ENCODE measurements at places on chromosomes 4 and X.

- peak; percentile 23 for DNase-seq
Observed at GRCh38 chr4:155906554-155907247, 3.2 kb downstream of the TDO2 start.

- no peak for DNase-seq
Observed at GRCh38 chr4:166042510-166043055, 169.5 kb downstream of the TLL1 start.

- no peak for DNase-seq
Observed at GRCh38 chrX:3286196-3286945, 60.1 kb downstream of the MXRA5 start.

GRCh38 chr4:53309321-53310040 lies 56.4 kb downstream of the SCFD2 start:
- no peak for DNase-seq

- no peak for DNase-seq
Observed at GRCh38 chr4:89369581-89369980, 62.0 kb upstream of the GPRIN3 start.

- DNase-seq: no peak
Observed at GRCh38 chr4:173145131-173145530, 23.5 kb upstream of the GALNT7 start.

GRCh38 chr4:150962245-150962644 lies 52.8 kb downstream of the LRBA start:
- DNase-seq: no peak

DNA sequence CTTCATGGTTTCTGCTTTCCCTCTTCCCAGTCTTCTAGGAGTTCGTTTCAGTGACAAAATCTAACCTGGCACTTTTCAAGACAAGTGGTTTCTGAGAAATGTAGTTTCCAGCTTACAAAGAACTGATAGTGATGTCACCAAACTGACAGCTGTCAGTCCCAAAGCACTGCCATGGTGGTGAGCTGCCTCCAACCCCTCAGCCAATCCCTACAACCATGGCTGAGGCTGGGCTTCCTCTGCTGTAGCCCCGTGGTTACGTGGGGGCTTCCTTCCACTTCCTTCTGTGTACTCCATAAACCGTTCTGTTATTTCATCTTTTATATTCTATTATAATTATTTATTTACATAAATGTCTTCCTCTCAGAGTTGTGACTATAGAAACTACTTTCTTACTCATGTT lies 198.6 kb upstream of the AGA start:
- no peak for DNase-seq

GRCh38 chr4:152534541-152535359 lies 1.1 kb downstream of the FBXW7 start:
- DNase-seq: peak; percentile 18

DNA sequence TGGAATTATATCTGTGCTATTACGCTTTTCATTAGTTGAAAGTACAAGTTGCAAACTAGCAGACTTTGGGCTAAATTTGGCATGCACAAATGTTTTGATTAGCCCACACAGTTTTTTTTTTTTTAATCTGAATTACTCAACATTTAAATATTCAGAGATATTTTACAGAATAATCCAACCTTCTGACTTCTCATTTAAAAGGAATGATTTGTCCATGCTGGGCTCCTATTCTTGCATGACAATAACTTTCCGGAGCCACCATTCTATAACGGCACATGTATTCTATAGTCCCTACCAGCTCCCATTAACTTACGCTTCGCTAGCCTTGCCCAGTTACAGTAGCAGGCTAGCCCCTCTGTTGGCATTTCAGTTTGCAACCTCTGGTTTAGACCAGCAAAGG lies 219.3 kb upstream of the FTHL17 start:
- no peak for DNase-seq

DNA sequence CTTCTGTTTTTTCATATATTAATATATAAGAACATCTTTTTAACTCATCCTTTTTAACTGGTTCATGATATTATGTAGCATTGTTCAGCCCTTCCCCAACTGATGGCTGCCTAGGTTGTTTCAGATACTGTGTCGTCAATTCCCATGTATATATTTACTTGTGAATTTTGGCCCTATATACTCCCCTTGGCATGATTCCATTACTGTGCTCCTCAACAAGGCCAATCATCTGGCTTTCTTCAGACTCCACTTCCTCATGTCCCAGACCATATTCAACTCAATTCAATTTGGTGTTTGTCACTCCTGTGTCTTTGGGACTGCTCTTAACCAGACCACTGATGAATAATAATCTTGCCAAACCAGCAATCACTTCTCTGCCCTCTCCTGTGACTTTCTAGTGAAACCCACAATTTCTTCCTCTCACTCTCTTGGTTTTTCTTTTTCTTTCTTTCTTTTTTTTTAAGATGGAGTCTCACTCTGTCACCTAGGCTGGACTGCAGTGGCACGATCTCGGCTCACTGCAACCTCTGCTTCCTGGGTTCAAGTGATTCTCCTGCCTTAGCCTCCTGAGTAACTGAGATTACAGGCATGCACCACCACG lies 2.7 kb upstream of the WDR45 start:
- DNase-seq: no peak

GRCh38 chr4:83947830-83948193 lies 411.9 kb downstream of the GPAT3 start:
- DNase-seq: no peak

DNA sequence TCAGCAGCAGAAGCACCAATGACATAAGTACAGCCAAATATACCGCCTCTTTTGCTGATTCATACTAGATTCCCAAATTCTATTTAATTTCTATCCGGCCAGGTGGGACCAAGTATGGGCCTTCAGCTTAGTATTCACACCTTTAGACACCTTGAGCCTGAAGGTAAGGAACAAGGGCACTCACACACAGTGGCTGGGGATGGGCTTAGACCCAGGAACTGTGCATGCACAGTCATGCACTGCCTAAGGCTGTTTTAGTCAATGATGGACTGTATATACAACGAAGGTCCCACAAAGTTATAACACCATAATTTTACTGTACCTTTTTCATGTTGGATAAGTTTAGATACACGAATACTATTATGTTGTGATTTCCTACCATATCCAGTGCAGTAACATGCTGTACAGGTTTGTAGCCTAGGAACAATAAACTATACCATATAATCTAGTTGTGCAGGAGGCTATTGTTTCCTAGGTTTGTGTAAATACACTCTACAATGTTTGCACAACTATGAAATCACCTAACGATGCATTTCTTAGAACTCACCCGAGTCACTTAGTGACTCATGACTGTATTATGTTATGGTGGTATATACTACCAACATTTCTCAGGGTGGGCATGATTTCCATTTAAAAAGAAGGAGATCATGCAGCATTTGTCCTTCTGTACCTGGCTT lies 9.7 kb upstream of the CLNK start:
- no peak for DNase-seq

DNA sequence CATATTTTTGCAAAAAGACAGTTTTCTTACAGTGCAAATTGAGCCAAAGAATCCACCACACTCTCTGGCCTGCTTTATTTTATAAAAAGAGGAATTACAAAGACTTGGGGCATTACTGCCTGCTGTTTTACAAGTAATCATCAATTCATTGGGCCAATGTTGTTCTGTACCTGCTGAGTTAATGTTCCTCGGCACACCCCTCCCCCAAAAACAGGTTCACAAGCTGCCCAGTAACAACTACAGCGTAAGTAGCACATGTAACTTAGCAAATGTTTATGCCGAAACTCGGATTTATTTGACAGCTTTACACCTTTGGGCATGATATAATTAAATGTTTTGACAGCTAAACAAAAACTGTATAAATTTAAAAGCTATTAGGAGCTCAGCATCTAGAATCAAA lies 214.6 kb upstream of the MAB21L2 start:
- DNase-seq: no peak

DNA sequence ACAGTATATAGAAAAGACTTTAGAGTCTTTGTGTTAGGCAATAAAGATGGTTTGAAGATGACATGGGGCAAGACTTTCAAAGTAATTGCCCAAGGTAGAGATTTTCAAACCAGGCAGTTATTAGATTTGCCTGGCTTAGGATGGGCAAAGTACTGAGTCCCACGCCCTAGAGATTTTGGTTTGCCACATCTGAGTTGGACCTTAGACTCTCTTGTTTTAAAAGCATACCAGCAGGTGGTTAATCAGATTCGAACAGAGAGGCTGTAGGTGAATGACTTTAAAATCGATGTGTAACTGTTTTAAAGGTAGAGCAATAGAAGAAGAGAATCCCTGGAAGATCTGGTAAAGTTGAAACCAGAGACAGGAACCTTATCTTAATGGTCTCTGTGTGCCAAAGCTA lies 121.5 kb downstream of the RAPGEF2 start:
- no peak for DNase-seq
